ENCODE measurements at places on chromosomes 2 and 18.
A peak's percentile ranks its signal among the peaks of the same experiment; 100 is the strongest.

DNA sequence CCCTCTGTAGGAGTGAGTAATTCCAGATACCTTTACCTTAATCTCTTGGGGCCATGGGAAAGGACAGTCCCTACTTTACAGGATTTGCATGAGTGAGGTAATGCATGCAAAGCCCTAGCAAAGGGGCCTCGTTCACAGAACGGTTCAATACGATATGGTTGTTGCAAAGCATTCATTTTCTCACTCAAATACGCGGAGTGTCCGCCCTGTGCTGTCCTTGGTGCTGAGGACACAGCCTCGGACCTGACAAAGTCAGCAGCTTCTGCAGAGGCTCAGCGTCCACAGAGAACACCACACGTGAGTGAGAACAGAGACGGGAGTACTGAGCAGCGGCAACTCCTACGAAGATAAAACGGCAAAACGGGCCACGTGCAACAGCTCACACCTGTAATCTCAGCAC, 125.7 kb downstream of the EIPR1 start:
- no peak for DNase-seq

GRCh38 chr2:12006850-12007249, 260.4 kb downstream of the LPIN1 start:
- DNase-seq, result peak; percentile 16

DNA sequence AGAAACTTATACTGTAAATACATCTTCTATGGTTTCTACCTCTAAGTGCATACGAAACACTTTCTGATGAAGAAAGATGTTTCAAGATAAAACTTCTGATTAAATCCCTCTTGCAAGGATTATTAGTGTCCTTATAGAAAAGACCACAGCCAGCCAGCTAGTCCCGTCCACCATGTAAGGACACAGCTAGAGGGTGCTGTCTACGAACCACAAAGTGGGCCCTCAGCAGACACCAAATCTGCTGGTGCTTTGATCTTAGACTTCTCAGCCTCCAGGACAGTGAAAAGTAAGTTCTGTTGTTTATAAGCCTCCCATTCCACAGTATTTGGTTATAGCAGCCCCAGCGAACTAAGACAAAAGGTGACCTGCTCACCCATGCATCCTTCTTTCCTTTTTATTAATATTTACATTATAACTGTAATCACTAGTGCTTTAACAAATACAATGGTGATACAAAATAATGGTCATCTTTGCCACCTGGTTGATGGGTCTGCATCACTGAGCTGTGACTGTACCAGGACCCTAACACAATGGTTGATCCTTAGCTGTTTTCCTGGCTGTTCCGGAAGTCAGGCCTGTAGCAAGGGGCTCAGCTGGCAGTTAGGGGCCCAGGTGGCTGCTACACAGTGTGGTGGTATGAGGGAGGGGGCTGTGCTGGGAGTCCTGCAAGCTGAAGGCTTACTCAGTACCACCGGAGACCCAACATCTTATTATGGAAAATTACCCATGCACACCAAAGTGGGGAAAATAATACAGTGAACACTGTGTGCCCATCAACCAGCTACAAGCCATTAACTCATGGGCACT, 108.5 kb upstream of the SMAD7 start:
- DNase-seq, result peak; percentile 29

DNA sequence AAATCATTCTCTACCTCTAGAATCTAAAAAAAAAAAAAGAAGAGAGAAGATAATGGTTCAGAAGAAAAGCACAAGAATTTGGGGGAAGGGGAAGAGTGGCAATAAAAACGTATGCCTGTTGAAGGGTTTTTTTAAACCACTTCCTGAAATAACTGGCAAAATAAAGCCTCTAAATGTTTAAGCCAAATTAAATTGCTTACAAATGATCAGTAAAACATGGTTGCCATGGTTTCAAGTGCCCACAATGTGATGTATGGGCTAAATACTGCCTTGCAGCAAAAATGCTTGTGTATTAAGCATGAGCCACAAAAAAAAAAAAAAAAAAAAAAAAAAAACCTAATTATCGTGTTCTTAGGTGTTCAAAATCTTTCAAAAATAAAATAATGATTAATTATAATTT, 60.8 kb downstream of the RBM43 start:
- DNase-seq, result no peak

GRCh38 chr2:195016841-195017240, 640.2 kb upstream of the SLC39A10 start:
- no peak for DNase-seq

GRCh38 chr18:60060578-60060977, 160.8 kb downstream of the PMAIP1 start:
- no peak for DNase-seq

DNA sequence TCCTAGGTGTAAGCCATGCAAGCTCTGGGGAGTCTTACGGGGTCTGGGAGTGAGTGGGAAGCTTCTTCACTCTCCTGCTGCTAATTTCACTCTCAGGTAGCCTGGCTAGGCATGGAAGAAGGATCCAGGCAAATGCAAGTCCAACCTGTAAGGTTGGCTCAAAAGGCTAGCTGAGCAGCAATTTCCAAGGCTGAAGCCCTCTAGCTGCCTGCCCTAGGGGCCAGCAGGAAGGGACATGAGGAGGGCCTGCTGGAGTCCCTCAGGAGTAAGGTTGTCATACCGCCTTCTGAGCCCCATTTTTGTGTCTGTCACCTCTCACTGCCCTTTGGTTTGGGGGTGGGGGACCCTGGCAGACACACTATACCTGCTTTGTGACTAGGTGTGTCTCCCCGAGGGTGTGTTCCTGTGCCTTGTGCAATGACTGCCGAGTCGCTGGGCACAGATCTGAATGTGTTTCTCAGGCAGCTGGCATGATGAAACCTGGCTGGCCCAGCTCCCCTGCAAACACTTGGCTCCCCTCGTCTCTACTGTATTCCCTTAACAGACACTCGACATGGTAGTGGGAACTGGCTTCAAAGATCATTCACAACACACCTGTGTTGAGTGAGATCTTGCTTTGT, 123.9 kb upstream of the FAM136A start:
- no peak for DNase-seq

DNA sequence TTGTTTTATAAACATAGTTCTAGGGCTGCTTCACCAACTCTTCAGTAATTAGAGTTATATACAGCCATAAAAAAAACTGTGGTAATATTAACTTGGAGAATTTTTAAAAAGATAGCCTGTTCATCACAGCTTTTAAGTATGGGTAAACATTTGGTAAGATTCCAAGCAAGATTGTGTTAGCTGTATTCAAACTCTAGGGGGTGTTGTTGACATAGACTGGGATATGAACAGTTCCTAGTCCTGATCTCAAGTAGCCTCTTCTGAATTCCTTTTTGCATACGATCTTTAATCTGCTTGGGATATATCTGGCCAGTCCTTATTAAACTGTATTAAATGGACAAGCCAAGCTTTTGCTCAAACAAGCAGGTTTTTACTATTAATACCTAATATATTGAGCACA, 13.4 kb downstream of the NOP58 start:
- peak; percentile 60 for DNase-seq

- DNase-seq, result peak; percentile 69
Measured at GRCh38 chr2:165610591-165611029, 141.1 kb downstream of the CSRNP3 start.

DNA sequence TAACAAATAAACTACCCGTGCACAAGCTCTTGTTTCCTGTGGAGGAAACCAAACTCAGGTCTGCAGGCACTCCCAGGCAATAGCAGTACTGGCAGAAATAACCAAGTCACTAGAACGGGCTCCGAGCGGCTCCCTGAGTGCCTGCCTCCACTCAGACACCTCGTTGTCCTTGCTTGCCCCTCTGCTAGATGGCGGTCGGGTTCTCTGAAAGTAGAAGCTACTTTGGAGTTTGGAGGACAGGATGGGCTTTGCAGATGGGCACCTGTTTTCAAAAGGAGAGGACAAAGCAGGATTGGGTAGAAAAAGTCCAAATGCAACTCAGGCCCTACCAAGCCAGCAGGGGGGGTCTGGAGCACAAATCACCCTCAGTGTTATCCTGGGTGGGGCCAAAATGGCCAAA, 136.4 kb downstream of the LRRC30 start:
- no peak for DNase-seq

DNA sequence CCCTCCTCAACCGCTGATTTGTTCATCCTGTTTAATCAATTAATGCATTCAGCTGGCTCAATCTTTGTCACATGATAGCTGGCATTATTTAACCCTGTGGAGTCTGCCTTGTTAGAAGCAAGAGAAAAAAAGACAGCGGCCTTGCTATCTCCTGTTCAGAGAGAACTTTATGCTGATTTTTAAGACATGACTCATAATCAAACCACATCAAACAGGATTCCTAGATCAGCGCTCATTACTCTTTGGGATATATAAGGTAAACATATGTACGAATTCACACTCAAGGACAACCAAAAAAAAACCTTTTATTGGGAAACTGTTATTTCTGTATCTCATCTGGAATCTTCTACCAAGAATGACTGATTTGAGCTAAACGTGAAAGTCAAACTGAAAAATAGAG, 195.1 kb downstream of the C1D start:
- no peak for DNase-seq

DNA sequence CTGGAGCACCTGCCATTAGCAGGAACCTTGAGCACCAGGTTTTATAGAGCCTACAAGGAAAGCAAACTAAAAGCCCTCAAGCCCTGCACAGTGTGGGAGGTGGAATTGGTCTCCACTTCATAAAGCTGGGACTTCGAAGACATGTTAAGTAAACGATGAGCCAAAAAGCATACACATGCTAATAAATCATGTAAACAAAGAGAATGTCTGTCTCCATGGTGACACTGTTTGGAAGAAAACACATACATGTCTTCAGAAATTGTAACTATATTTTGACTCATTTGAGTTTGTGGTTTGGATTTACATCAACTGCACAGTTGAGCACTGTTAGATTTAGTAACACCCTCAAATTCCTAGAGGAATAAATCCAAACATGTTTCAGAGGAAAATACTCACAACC, 978.5 kb upstream of the LRRTM1 start:
- DNase-seq, result no peak

- DNase-seq, result no peak
Measured at GRCh38 chr2:234963773-234964615, 12.2 kb downstream of the SH3BP4 start.

DNA sequence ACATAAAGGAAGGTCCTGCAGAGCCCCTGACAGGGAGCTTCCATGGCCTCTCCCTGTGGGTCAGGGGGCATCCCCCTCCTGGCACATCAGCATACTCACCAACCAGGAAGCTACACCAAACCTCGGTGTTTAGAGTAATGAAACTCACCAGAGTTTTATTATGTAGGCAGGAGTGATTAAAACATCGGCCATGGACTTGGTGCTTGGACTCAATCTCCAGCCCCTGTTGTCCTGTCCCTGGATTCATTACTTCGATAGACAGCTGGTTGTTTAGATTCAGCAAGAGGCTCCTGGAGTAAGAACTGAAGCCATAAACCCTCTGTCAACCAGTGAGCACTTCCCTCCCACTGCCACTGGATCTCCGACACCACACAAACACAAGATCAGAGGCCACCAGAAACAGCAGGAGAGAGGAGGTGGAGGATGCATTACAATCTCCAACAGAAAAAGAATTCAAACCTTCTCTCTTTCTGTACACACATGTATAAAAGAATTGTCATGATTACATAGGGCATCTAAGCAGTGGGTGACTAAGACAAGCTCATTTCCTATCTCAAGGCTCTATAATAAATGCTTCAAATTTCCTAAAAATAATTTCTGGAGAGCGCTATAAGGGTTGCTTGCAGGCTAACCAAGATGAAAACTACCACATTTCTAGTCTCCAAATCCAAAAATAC, 27.2 kb downstream of the TBC1D8 start:
- DNase-seq, result no peak

DNA sequence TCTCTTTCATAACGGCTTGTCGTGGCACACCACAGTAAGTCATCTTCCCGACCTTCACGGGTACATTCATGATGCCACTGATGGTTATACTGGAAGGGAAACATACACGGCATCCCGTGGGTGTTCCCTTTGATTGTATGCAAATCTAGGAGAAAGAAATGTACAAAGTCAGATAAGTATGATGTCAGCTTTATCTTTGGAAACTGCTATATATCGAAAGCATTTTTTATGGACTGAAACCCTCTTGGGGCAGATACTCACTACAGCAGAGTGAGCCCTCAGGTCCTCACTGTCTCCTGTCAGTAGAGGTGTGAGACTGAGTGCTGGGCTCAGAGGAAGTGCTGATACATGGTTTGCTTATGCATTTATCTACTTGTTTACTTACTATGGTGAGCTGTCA, 20.4 kb downstream of the PLA2R1 start:
- no peak for DNase-seq

GRCh38 chr2:28906376-28906775, 11.9 kb downstream of the WDR43 start:
- DNase-seq, result no peak

DNA sequence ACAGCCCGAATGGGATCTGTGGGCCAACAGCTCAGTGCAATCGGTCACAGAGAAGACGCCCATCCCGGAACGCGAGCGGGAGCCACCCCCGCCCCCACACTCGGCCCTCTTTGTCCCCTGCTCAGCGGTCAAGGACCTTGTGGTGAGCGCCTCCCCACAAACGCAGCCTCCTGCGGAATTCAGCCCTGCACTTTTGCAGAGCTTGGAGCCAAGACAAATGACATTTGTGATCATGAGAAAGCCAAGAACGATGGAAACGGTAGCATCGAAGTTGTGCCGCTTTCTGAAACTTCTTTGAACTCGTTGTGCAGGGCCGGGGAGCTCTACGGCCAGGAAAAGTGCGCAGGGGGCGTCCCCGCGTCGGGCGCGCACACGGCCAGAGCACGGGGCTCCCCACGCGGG, 6.7 kb upstream of the SALL3 start:
- DNase-seq, result no peak

GRCh38 chr2:226756131-226756530, 43.5 kb downstream of the IRS1 start:
- no peak for DNase-seq

DNA sequence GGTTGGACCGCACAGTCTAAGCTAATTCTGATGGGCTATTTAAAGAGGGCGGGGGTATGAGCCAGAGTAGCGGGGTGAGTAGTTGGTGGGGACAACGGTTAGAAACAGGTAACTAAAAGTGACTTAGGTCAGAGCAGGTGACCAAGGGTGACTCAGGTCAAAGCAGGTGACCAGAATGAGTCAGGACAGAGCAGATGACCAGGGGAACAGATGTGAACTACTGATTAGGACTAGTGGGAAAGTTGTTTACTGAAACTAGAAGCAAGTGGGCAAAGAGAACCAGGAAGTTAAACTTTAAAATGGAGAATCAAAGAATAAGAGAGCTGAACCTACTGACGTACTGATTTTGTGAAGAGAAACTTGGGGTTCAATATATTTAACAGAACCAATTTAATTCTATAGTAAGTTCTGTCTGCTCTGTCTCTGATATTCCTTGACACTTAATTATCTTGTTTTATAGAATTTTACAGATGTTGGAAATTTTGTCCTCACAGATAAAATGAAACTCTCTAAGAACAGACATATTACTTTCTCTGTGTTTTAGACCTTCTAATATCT, 7.8 kb upstream of the LRRTM1 start:
- DNase-seq, result peak; percentile 49

GRCh38 chr2:170972296-170973224, 43.5 kb downstream of the GORASP2 start:
- peak; percentile 28 for DNase-seq

GRCh38 chr2:38702413-38702812, 36.5 kb downstream of the GALM start:
- DNase-seq, result no peak

Measured in OCI-M1 (cell line).